Stimulated activated CD8-positive, alpha-beta memory T cell treated with anti-CD3 and anti-CD28 coated beads, Interleukin-12 subunit alpha, Interleukin-12 subunit beta, amount 100 ng/mL, for 1 hour (primary cell): ENCODE measurements at places on chromosomes 3 and 15.

GRCh38 chr3:149647812-149648211, 10.0 kb downstream of the WWTR1 start:
- no peak for DNase-seq

DNA sequence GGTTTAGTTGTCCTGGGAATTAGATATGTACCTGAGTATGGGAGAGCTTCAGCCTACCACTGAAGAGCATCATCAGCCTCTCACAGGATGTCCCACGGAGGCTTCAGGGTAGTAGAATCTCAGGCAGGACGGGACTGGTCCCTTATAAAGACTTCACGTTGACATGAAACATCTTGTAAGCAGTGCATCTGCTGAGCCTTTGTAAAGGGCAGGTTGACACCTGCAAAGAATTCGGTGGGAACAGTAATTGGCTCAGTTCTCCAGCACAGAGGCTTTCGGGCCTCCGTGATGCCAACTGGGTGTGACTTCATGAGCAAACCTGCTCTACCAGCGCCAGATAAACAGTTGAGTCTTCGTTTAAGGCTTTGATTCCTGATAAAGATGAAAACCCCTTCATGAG, 26.9 kb upstream of the AVEN start:
- no peak for DNase-seq

DNA sequence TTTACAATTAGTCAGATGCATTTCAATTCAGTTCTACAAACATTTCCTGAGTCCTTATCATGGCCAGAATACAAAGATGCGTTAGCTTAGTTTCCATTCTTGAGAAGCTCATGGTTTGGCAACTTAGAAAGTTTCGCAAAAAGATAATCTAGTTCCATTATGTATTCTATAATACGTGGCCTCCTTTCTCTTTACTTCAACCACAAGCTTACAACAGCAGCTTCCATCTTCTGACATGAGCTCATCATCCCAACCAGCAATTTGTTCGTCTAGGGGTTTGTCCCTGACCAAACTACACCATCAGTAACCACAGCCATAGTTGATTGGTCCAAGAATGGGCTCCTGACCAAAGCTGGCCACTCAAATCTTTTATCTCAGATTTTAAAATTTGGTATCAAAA, 267.6 kb upstream of the TBC1D5 start:
- DNase-seq: no peak

DNA sequence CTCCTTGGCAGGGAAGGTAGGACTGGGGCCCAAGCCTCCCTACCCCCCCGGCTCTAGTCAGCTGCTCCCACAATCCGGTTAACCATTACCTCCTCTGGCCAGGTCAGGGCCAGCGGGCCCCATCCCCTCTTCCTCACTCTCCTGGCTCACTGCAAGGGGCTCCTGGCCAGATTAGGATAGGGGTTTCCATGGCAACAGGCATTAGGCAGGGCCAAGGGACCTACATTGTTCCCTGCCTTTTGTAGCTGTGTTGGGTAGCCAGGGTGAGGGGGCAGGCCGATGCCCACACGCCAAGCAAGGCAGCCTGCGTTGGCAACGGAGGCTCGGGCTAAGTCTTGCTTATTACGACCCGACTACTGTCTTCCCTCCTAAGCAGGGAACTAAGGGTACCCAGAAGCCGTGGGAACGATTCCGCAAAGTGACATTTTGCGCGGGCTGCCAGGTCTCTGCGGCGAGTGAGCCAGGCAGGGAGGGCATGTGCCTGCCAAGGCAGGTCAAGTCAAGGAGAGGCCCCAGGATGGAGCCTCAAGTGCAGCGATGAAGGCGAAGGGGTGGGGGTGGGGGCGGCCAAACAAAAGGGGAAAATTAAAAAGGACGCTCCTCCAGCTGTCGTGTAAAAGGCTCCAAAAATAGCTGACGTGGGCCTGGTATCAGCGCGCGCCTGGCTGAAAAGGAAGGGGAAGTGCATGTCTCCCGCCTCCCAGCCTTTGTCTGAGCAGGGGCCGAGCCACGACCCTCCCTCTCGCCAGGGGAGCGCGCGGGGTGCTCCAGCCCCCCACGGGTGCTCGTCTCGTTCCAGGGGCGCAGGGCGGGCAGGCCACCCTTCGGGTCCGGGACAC, 919 bp downstream of the IDH2 start:
- DNase-seq: no peak

- no peak for DNase-seq
These were observed 36.5 kb downstream of the RAF1 start for GRCh38 chr3:12627370-12627769.

GRCh38 chr3:48398701-48399386, 26.8 kb downstream of the FBXW12 start:
- no peak for DNase-seq
